ENCODE measurements at places on chromosomes 1 and 21.

GRCh38 chr1:53484705-53485477 is 25.7 kb downstream of the DMRTB1 start:
- DNase-seq, result no peak

DNA sequence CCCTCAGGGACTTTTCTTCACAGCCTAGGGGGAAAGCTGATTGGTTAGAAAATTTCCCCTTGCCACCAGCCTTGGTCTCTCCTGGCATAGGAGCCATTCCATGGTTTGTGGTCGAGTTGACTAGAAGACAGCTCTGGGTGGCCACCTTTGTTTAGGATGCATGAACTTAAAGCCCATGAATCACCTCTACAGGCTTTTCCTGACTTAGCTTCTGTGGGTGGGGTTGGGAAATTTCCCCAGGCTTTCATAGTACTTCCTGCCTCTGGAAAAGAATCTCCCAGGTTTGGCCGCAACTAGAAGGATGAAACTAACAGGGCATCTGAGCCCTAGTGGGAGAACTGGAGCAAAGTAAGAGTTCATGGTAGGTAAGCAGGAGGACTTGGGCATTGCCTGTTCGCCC is 72.6 kb downstream of the SNRPE start:
- no peak for DNase-seq

DNA sequence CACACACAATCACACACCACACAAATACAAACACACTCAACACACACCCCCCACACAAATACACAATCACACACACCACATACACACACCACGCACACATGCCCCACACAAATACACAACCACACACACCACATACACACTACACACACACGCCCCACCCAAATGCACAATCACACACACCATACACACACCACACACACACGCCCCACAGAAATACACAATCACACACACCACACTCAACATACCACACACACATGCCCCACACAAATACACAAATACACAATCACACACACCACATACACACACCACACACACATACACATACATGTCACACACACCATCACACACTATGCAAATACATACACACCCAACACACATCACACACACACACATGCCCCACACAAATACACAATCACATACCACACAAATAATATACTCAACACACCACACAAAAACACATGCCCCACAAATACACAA is 50.2 kb downstream of the PRDM15 start:
- DNase-seq, result no peak

GRCh38 chr1:207404849-207405525 is 49.1 kb upstream of the CR2 start:
- peak; percentile 78 for DNase-seq

GRCh38 chr1:172143384-172144055 is 277.0 kb upstream of the C1orf105 start:
- DNase-seq, result no peak

DNA sequence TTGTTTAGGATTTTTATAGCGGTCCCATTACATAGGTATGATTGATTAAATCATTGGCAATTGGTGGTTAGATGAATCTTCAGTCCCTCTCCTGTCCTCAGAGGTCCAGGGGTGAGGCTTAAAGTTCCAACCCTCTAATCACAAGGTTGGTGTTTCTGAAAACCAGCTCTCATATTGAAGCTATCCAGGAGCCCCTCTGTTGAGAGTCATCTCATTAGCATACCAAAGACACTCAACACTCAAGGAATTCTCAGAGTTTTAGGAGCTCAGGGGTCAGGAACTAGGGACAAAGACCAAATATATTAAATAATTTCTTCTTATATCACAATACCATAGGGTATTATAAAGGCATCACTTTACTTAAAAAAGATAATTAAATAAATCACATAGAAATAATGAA is 23.3 kb downstream of the FCRL2 start:
- peak; percentile 46 for DNase-seq

GRCh38 chr1:65027666-65028358 is 61.5 kb upstream of the JAK1 start:
- no peak for DNase-seq

GRCh38 chr21:15164678-15165303 is 100.0 kb upstream of the NRIP1 start:
- no peak for DNase-seq

GRCh38 chr1:26991310-26992116 is 2.0 kb upstream of the TRNP1 start:
- DNase-seq, result no peak

GRCh38 chr1:88141499-88142074 is 542.5 kb upstream of the PKN2 start:
- DNase-seq, result no peak

DNA sequence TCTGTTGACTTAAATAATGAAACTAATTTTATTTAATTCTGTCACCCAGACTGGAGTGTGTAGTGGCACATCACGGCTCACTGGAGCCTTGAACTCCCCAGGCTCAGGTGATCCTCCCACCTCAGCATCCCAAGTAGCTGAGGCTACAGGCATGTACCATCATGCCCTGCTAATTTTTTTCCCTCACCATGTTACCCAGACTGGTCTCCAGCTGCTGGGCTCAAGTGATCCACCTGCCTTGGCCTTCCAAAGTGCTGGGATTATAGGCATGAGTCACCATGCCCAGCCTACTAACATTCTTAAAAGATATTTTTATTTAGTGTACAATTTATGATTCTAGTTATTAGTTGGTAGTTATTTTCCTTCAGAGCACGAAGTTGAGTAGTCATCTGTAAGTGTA is 49.5 kb downstream of the NRDC start:
- no peak for DNase-seq

DNA sequence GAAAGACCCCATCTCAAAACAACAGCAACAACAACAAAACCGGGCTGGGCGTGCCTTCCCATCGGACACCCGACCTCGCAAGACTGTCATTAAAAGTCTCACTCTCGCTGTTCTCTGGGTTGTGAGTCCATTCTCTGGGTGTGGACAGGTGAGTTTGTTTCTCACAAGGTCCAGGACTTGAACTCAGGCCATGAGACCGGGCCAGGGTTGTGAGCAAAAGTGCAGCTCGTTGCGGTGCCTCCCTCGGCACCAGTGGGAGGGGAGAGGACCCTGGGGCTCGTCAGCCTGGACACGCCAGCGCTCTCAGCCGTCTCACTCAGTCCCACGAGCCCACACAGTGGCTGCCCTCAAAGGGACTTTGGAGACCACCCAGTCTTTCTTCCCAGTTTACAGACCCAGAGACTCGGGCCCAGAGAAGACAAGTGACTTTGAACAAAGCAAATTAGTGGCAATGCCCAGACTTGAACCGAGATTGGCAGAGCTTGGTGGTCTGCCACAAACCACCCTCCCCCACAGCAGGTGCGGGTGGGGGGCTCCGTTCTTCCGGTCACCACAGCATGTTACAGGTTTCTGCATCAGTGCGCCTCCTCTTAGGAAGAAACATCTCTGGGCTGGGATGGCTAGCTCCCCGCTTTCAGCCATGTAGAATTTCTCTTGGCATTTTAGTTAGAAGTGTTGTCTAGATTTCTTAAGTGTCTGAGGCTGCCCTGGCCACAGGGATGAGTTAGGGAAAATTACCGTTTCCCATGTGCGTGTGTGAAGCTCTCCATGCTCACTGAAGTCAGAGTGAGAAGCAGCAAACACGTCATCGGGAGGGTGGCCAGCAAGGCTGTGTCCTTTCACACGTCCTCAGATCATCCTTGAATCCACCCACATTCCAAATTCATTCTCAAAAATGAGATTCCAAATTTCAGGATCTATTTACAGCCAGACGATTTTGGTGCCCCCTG is 28.3 kb downstream of the LRRC3 start:
- no peak for DNase-seq

Measured in GM23338 (cell line).